ENCODE measurements at places on chromosomes 7 and 10. TPM values are rescaled to one million over a fixed set of nuclear protein-coding genes. Genes with fewer than 3 reads are reported as not detected.

The C10orf71 gene
- not detected for polyA plus RNA-seq

The EFCAB10 gene
- not detected for polyA plus RNA-seq

The SUN3 gene
- polyA plus RNA-seq: not detected

The NPS gene
- not detected for polyA plus RNA-seq

DNA sequence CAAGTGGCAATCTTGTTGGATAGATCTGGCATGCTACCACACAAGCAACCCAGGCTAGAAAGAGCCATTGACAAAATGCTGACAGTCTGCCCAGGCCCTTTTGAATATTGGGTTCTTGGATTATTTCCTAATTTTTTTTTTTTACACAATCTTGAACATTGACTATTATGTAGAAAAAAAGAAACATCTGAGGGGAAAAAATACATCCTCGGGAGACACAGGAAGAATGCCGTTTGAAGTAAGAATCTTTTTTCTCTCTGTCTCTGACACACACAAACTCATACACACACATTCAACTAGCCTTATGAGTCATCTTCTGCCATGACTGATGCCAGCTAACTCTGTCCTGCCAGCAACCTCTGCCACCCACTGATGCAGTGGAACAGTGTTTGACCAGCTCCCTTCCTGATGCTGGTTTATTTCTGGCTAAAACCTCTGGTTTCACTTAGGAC lies 47.2 kb downstream of the SORBS1 start:
- DNase-seq: no peak

Data from immature natural killer cell (primary cell).